Activated naive CD8-positive, alpha-beta T cell treated with anti-CD3 and anti-CD28 coated beads for 36 hours (primary cell): ENCODE measurements at places on chromosomes 16 and 17.

DNA sequence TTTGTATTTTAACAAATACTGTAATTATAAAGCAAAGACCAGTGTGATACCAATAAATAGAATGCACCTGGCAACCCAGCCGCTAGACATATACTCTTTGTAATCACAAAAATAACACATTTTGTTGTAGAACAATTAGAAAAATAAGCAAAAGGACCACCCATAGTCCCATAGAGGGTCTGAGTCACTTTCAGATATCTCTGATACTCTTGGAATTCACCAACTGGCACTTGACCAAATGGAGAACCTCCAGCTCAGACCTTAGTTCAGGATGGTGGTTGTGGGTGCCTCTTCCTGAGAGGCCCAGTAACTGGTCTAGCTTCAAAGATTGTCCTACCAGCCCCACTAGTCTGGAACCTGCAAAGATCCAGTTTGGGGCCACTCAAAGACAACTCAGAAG, 789 bp upstream of the TERF2 start:
- DNase-seq: no peak

- no peak for DNase-seq
These were observed 43.9 kb downstream of the FBXL20 start for GRCh38 chr17:39357488-39357887.

- DNase-seq: no peak
These were observed 4.5 kb downstream of the CBX8 start for GRCh38 chr17:79792341-79792871.

GRCh38 chr16:57145046-57146021, 40.5 kb downstream of the PSME3IP1 start:
- no peak for DNase-seq

DNA sequence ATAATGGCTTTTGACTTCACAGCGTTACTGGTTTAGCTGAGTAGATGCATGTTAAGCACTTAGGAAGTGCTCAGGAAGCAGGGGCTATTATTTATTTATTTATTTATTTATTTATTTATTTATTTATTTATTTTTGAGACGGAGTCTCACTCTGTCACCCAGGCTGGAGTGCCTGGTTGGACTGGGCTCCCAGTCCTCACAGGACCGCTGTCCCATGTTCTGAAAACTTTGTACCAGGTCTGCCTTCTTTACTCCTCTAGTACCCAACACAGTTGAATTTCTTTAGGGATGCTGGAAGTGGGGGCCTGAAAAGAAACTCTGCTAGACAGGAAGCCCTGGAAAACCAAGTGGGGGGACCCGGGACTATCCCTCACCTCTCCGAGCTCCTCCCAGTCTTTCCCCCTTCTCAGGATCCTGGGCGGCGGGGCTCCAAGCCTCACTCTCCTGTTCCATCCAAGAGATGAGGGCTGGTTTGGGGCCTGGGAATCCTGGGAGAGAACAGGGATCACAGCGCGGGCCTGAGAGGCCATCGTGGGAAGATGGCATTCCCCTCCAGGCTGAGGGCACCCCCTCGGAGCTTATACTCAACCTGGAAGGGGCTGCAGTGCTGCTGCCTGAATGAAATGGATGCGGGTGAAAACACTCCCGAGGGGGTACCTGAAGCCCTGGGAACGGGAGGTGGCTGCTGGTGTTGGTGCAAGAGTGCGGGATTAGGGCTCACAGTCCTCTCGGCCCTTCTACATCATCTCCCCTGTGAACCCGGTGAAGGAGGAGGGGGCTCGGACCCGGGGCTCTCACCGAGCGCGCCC, 674 bp downstream of the ZNF688 start:
- DNase-seq: no peak

- DNase-seq: no peak
These were observed 113.6 kb downstream of the SMG6 start for GRCh38 chr17:2190014-2190413.

- no peak for DNase-seq
These were observed 17.8 kb downstream of the ST6GALNAC2 start for GRCh38 chr17:76567634-76568432.

GRCh38 chr16:85037050-85037410, 9.4 kb downstream of the KIAA0513 start:
- no peak for DNase-seq

DNA sequence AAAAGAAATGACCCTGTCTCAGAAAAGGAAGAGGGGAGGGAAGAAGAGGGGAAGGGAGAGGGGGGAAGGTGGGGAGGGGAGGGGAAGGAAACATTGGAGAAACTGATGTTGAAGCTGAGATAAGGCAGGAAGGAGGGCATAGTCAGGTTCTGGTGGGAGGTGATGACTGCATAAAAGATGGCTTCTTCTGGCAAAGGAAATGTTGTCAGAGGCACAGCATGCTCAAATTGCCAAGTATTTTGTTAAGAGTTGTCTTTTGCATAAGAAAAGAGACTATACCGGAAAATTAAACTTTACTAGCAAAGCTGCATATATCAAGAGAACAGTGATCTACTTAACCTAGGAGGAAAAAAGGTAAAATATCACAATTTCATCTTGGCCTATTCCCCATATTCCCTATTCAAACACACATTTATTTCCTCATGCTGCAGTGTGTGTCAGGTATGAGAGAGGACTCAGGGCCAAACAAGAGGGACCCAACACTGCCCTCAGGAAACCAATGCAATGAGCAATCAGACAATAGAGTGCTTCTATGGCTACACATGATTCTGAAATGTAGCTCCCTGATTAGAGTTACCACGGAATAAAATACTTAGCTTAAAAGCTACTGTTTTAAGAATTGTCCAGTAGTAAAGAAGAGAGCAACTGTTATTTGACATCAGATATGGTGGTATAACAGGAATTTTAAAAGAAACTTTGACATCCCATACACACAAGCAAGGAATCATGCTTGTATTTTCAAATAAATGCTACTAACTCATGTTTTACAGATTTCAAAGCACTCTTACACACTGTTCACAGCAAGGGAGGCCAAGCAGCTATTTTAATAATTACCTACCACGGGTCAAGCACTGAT, 80.9 kb downstream of the PARN start:
- no peak for DNase-seq

GRCh38 chr17:27460196-27460725, 4.0 kb downstream of the KSR1 start:
- no peak for DNase-seq

GRCh38 chr17:41324180-41325075, 8.9 kb upstream of the KRTAP17-1 start:
- DNase-seq: no peak

DNA sequence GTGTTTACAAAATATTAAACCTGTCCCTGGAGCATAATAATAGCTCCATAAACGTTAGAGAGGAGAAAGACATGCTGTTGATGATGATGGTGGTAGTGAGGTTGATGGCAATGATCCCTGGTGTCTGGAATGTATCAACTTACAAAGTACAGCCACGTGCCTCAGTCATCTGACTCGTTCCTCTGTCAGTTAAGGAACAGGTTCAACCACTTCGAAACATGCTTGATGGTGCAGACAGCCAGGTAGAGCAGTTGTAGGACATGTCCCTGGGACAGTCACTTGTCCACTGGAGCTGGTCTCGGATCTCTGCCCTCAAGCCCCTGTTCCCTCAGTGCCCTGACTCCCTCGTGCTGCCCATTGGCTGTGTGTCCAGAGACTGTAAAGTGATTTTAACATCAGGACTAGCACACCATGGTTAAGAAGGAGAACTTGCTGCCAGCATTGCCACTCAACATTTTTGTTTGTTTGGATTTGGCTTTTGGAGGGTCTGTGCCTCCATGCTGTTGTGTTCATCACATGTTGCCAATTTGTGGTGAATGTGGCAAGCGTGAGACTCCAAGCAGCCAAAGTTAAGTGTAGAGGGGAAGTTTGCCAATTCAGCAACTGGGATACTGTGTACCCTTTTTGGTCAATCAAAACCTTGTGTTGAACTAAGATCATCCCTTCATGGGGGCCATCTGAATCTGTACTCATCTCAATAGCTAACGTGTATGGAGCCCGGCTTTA, 16.3 kb upstream of the SALL1 start:
- no peak for DNase-seq

- DNase-seq: no peak
These were observed 41.9 kb upstream of the ENDOV start for GRCh38 chr17:80372922-80373570.

- DNase-seq: no peak
These were observed 59.9 kb upstream of the ATF7IP2 start for GRCh38 chr16:10325783-10326543.

DNA sequence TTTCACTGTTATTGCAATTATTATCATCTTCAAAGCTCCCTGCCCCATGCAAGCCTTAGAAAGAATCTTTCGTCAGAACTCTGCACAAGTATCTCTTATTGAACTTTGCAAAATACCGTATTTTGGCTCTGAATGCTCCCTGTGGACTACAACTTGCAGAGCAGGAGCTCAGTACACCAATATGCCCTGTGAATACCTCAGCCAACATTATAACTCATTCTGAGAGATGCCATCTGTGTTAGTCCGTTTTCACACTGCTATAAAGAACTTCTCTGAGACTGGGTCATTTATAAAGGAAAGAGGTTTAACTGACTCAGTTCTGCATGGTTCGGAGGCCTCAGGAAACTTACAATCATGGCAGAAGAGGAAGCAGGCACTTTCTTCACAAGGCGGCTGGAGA, 87.2 kb upstream of the XYLT1 start:
- no peak for DNase-seq
